ENCODE measurements at places on chromosomes 3 and 15.

DNA sequence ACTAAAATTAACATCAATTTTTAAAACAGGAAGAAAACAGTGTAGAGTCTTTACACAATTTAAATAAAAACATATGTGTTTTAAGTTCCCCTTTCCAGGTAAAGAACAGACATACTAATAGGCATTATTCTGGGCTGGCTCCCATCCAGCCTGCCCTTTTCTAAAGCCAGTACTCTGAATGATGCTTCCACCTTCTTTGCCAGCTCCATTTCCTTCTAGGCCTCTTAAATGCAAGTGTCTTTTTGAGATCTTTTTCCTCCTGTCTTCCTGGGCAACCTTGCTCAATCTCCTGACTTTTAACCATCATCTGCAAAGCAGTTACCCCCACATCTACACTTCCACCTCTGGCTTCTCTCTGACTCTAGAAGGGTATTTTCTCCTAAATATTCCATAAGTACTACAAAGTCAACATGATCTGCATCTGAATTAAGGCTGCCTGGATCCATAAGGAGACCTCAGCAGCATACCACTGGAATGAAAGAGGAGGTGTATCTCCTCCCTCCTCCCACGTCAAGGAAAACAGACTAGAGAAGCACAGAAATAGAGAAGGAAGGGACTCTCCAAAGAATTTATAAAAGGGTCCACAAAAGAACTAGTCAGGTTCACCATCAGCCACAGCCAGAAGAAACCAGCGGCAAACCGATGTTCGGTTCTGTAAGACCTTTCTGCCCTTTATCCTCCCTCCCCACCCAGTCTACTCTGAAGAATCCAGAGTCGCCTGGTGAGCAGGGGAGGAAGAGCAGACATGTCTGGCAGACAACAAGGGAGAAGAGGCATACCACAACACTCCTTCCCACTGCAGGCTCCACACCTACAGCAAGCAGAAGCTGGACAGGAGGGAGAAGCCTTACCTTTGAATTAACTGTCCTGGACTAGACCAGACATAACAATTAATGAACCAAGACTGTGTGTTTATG is 47.1 kb downstream of the GOLIM4 start:
- DNase-seq, result no peak

GRCh38 chr3:188400494-188401243 is 246.7 kb downstream of the LPP start:
- DNase-seq, result no peak

GRCh38 chr3:188241883-188242282 is 87.9 kb downstream of the LPP start:
- no peak for DNase-seq

- DNase-seq, result no peak
These were observed 103.5 kb upstream of the SLC7A14 start for GRCh38 chr3:170689296-170689829.

DNA sequence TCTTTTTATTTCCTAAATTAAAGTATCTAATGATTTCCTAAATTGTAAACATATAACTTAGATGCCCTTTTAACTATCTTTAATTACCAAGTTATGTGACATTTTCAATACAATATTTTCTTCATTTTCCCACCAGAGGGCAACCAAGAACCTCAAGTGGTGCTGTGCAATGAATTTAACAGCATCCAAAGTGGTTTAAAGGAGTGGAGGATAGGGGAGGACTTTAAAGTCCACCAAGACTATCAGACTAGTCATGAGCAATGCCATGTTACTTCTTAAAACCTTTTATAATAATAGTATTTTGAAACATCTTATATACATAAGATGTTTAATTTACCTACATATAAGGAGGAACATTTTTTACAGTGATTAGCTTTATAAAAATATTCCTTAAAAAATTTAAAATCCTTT is 74.4 kb downstream of the DLG1 start:
- no peak for DNase-seq

GRCh38 chr3:126878664-126879063 is 104.3 kb upstream of the PLXNA1 start:
- no peak for DNase-seq

- DNase-seq, result peak; percentile 46
These were observed 134.6 kb downstream of the LRRC28 start for GRCh38 chr15:99385865-99386264.

DNA sequence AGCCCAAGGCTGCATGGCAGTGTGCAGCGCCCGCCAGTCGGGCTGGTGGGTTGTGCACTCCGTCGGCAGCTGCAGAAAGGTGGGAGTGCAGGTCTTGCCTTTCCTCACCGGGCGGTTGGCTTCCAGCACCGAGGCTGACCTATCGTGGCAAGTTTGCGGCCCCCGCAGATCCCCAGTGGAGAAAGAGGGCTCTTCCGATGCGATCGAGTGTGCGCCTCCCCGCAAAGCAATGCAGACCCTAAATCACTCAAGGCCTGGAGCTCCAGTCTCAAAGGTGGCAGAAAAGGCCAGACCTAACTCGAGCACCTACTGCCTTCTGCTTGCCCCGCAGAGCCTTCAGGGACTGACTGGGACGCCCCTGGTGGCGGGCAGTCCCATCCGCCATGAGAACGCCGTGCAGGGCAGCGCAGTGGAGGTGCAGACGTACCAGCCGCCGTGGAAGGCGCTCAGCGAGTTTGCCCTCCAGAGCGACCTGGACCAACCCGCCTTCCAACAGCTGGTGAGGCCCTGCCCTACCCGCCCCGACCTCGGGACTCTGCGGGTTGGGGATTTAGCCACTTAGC is 4.3 kb downstream of the ISL2 start:
- no peak for DNase-seq

GRCh38 chr3:152942366-152942765 is 107.4 kb downstream of the P2RY1 start:
- no peak for DNase-seq

DNA sequence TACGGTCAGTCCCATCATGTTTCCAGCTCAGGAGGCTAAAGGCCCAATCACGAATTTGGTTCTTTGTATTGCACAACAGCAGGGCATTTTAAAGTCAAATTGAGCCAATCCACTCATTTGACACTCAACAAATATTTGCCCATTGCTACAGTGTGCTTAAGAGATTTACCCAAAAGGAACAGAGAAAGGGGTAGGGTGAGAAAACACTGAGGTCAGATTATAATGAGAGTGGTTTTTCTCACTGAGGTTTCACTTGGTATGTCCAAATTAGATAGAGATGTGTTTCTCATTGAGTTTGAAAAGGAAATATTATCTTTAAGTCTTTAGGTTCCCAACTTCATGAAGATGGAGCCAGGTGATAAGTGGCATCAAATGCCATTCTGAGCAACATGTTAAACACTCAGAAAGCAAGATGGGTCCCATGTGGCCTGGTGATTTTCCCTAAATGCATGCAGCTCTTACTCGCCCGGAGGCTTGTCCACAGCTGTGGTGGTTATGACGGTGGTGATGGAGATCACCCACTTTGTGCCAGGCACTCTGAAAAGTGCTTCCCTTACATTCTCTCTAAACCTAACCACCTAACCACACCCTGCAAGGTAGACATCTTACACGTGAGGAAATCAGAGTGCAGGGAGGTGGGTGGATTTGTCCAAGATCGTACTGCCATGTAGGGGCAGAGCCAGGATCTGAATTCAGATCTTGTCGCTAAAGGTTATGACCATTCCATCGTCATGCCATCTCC is 31.2 kb upstream of the USP3 start:
- DNase-seq, result no peak

GRCh38 chr3:142626971-142627370 is 30.8 kb downstream of the PLS1 start:
- no peak for DNase-seq

DNA sequence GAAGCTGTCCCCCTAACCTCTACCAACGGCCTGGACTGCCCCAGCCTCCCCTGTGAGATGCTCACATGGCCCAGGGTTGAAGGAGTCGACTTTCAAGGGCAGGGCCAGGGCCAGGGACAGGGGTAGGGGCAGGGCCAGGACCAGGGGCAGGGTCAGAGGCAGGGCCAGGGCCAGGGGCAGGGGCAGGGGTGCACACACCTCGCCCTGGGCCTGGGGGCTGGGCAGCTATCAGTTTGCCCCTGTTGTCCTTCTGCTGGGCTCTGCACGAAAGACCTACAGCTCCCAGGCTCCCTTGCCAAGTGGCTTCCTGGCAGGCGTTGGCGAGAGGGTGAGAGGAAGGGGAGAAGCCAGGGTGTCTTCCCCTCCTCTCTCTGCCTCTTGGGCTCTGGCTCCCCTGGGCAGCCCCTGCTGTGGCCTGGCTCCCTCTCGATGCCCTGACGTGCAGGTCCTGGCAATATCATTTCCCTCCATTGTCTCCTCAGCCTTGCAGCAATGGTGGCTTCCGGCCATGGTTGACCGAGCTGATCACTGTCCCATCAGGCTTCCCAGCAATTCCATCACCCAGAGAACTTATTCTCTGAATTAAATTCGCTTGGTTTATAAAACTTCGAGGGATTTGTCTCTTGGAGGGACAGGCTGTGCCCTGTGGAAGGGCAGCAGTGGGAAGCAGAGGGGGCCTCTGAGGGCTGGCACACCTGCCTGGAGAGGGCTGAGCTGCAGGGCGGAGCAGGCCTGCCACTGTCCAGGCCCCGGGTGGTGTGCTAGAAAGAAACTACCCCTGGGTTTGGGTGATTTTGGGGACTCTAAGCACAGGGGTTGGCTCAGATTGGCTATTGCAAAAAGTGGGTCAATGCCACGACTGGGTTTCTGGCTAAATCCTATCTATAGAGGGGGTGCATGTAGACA is 13.9 kb downstream of the PRR23E start:
- no peak for DNase-seq

- no peak for DNase-seq
These were observed 159.6 kb downstream of the GBE1 start for GRCh38 chr3:81601707-81602305.

DNA sequence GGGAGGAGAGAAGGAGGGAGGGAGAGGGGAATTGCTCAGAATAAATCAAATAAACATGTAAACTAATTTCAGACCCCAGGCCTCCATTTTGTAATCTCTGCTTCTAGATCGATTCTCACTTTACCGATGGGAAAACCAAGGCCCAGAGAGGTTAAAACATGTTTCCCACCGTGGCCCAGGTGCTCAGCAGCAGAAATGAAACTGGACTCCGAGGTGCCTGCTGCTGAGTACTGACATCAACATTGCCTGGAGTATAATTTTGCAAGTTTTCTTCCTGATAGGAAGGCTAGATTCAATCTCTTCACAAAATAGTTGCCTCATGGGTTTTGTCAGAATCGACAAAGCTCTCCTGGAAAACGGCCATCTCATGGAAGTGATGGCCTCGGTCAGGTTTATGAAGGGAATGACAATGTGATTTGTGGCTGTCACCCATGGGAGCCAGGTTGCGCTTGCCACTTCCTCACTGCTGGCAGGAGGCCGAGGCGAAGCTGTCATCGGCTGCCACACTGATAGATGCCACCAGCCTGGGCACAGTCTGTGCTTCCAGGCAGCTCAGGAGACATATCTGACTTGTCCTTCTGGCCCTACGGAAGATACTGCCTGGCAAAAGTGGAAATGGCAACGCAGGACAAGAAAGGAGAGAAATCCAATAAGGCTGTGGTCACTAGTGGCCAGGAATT is 133.1 kb upstream of the LRRN1 start:
- no peak for DNase-seq

DNA sequence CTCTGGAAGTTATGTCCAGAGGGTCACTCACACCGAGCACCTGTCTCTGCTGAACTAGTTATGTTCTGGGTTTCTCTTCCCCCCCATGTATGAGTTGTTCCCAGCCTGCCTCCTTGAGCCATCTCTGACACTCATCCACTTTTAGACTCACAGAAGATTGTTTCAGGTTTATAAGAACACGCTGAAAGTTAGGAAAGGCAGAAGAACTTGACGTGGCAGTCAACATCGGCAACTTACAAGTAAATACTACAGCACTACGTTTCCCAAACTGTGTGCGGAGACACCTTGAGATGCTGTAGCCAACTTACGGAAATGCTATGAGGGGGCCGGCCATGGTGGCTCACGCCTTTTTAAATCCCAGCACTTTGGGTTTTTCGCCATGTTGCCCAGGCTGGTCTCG is 318.0 kb downstream of the ZNF621 start:
- no peak for DNase-seq

GRCh38 chr3:177484206-177484605 is 286.9 kb upstream of the TBL1XR1 start:
- no peak for DNase-seq

Data from tibial nerve (tissue), 4 donors.